HuH-7 (cell line): ENCODE measurements at places on chromosomes 12 and 14.

DNA sequence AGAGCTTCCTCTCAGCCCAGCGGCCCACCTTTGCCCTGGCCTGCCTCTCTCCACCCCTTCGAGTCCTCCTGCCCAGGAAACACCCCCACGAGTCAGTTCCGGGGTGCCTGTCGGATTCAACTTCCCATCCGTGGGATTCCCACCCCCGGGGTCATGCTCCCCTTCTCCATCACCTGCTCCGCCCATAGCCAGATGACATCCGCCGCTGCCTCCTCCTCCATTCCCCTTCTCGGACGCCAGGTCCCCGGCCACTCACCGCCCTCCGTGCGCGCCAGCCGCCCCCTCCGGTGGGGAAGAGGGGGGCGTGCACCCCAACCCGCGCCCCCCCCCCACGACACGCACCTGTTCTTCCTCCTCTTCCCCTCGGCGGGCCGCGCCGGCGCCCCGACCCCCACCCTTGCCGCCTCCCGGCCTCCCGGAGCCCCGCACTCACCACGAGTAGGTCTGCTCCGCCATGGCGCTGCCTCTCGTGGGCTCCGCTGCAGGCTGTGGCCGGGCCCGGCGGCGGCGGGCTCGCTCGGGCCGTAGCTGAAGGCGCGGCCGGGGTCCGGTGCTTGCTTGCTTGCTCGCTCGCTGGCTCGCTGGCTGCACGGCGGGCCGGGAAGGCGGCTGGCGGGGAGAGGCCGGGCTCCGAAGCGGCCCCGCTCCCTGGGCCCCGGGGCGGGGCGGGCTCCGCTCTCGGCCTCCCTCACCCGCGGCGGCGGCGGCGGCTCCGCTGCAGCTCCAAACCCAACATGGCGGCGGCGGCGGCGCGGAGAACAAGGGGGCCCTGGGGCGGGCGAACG, 554 bp downstream of the SPPL3 start:
- DNase-seq, result peak; percentile 27

DNA sequence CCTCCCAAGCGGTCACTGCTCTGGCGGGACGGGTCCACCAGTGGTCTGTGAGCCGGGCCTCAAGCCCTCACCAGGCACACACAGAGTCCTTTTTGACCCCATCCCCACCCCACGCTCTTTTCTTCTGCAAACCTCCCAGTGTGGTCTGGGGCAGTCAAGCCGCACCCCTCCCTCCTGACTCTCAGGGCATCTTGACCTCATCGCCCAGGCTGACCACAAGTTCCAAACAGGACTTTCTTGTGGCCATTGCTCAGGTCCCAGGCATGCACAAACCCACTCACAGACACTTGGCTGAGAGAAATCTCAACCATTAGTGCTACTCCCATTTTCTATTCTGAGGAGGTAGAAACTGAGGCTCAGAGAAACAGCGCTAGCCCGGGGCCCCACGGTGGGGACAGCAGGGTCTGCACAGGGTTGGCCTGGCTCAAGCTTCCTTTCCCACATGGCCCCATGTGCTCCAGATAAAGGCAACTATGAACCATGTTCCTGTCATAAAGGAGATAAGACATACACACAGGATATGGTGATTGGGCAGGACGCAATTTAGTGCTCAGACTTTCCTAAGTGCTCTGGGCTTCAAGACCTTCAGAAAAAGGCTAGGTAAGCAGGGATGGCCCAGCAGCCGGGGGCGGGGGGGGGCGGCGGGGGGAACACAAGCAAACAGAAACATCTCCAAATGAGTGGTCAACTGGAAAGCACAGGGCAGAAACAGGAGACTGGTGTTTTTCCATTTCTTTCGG, 69.6 kb downstream of the ITPK1 start:
- peak; percentile 36 for DNase-seq

GRCh38 chr12:65742018-65743010, 82.0 kb upstream of the HMGA2 start:
- peak; percentile 79 for DNase-seq

DNA sequence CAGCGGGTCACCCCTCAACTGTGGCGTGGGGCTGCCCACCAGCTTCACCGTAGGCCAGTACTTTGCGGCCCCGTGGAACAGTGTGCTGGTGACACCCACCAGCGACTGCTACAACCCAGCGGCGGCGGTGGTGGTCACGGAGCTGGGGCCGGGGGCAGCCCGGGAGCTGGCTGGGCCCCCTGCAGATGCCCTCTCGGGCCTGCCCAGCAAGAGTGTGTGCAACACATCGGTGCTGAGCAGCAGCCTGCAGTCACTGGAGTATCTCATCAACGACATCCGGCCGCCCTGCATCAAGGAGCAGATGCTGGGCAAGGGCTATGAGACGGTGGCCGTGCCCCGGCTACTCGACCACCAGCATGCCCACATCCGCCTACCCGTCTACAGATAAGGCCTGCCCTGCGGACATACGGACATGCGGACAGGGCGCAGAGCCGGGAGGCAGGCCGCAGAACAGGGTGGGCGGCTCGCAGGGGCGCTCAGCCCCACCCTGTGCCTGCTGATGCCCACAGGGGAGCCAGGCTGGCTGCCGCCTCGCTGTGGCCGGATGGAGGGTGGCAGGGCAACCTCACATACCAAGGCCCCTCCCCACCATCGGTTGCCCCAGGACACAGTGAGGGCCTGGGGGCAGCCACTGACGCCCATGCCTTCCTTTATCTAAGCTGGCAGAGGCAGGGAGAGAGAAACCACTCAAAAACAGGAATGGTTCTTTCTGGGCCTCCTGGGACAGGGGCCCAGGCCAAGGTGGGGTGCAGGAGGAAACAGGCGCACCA, 55.5 kb downstream of the FAM222A start:
- no peak for DNase-seq

DNA sequence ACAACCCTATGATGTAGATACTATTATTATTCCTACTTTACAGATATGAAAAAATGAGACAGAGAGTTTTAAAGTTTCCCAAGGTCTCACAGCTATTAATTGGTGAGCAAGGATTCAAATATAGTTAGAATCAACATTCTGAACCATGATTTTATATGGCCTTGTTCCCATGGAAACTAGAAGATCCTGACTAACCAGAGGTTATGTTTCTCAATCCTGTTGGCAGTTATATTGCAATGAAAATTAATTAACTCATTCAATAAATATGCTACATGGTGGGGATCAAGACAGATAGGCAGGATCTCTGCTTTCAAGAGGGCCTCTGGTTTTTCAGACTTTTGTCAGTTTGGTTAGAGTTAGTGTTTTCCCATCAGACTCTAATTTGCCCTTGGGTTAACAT, 9.3 kb upstream of the FUT8 start:
- no peak for DNase-seq

DNA sequence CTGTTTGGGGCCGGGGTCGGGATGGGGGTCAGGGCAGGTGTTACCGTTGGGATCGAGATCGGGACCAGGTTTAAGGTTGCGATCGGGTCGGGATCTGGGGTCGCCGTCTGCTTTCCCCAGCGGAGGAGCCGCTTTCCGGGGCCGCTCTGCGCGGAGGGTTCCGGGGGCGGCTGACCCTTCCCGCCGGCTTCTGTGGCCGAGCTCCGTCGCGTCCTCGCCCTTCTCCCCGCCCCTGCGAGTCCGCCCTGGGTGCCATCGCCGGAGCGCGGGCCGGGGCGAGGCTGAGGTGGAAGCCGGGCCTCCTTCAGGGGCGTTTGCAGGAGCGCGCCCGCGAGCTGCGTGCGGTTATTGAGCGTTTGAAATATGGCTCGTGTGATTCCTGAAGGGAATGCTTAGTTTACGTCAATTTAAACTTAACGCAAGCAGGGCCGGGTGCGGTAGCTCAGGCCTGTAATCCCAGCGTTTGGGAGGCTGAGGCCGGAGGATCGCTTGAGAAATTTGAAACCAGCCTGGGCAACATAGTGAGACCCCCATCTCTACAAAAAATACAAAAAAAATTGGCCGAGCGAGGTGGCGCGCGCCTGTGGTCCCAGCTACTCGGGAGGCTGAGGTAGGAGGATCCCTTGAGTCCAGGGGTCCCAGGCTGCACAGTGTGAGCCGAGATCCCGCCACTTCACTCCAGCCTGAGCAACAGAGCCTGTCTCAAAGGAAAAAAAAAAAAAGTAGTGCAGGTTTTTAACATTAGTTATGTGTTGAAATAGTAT, 620 bp downstream of the PGAM5 start:
- no peak for DNase-seq

DNA sequence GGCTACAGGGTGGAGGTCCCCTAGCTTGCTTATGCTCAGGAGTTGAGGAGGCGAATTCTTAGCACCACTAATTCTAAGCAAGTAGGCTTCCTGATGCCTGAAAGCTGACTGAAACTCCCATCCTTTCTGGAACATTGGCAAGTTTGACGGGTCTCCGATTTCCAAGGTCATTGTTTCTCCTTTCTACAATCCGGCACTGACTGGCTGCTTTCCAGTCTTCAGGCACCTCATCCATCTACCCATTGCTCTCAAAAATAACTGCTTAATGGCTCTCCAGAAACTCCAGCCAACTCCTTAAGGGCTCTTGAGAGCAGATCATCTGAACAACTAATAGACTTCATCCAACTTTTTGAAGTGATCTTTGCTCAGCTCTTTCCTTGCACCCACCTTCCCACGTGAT, 13.3 kb downstream of the REM2 start:
- DNase-seq, result no peak
